ENCODE measurements at places on chromosomes 2 and 18.
A peak's percentile ranks its signal among the peaks of the same experiment; 100 is the strongest.

DNA sequence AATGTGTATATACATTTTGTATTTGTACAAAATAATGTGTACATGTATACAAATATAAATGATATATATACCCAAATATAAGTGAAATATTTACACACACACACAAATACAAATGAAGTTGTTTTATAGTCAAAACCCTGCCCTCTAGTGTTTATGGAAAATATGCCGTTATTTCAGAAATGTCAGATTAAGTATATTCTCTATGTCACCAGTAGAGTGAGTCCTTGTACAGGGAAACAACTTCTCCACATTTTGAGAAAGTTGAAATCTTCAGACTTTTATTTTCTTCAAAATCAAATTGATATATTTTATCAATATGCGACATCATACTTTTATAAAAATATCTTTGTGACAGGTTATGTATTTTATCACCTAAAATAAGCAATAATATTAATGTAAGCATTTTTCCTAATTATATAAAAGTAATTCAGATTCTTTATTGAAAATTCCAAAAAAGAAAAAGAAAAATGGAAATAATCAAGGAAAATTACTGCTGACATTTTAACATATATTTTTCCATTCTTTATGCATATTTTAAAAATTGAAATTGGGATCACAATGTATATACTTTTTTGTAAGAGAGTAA, 22.4 kb downstream of the ARL6IP6 start:
- peak; percentile 65 for DNase-seq

DNA sequence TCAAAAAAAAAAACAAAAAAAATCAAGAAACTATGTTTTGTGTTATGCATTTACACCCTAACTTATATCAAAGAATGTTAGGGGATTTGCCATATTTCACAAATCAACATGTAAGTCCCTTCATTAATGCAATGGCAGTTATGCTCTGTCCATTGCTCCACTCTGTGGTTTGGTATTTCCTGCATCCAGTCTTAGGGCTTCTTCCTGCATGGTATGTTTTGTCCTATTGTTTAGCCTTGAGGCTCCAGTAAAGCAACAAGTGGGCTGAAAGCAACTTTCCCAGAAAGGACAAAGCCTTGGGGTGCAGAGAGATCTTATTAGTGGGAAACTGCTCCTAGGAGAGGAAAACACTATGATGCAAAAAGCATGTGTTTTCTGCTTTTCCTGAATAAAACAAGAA, 474.1 kb downstream of the IRS1 start:
- peak; percentile 12 for DNase-seq

- DNase-seq, result peak; percentile 76
Observed at GRCh38 chr2:112626604-112627059, 19.1 kb upstream of the SLC20A1 start.

- DNase-seq, result no peak
Observed at GRCh38 chr2:177606636-177607035, 214.1 kb downstream of the AGPS start.

DNA sequence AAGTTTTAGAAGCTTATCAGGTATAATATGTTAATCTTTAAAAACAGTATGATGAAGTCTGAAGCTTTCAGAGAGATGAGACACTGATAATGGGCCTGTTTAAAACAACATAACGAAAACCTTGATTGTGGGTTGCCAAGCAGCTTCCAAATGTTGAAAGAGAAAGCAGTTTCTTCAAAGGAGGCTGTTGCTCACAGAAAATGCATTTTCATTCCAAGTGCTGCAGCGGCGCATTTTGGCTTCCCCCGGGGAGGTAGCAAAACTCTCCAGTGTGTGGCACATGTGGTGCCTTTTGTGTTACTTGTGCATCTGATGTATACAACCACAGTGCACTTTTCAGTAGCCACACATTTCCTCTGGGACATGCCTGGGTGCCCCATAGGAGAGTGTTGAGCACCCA, 66.1 kb downstream of the TMEFF2 start:
- DNase-seq, result no peak

- no peak for DNase-seq
Observed at GRCh38 chr2:191867507-191867847, 20.6 kb upstream of the CAVIN2 start.

GRCh38 chr2:169683425-169684134, 10.6 kb downstream of the CFAP210 start:
- DNase-seq, result no peak
